ENCODE measurements at places on chromosomes 11 and 22.

DNA sequence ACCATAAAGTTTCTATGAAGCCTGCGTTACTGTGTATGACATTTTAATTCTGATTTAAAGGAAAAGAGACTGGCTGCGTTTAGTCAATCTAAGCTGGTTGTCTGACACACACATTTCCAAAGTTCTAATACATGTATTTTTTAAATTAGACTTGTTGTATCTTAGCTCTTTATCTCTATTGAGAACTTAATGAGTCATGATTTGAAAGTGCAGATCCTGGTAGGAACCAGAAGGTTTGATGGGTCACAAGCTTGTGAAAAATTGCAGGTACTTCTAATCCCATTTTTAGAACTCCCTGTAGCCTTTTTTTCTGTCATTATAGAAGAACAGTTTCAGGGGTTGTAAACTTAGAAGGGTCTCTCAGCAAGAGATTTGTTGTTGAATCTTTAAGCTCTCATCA is 210.3 kb downstream of the DDX10 start:
- DNase-seq = no peak

DNA sequence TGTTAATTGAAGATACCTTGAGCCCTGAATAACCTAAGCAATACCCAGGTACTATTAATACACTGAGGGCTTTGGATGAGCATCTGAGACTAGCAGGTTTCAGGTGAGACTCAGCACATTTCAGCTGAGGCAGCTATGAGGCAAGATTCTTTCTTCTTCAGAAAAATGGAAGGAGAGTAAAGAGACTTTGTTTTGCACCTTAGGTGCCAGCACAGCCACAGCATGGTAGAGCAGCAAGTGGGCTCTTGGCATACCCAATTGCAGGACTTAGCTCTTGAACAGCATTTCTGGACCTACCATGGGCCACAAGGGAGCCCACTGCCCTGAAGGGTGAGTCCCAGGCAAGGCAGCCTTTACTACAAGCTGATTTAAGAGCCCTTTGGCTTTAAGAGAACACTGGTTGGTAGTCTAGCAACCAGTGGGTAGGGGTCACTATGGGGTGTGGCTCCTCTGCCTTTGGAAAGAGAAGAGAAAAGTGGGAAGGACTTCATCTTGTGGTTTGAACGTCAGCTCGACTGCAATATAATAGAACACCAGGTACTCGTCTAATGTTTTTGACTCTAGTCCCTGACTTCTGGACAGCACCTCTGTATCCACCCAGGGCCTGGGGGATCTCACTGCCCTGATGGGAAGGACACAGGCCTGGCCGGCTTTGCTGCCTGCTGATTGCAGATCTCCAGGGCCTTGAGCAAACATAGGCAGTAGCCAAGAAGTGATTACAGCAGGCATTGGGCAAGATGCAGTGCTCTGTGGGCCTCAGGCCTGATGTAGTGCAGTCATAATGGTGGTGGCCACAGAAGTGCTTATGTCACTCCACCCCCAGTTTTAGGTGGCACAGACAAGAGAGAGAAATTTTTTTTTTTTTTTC is 73.3 kb downstream of the GLYATL1 start:
- peak; percentile 73 for DNase-seq

- DNase-seq = peak; percentile 77
Observed at GRCh38 chr22:23790819-23791737, 4.3 kb downstream of the SMARCB1 start.

DNA sequence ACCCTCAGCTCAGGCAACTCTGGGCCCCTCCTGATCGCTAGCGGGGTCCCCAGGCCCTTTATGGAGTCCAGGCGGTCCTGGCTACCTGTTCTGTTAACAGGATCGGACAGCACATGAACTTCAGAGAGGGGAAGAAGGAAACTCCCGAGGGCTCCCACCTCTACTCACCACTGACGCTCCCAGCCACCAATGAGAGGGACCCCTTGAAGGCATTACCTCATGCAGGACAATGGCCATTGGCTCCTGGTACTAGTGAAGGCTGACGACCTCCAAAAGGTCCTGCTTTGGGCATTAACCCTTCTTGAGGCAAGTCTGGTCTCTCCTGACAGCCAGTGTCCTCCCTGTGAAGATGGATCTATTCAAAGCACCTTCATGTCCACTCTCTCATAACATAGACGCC is 71.5 kb upstream of the LMO1 start:
- no peak for DNase-seq

GRCh38 chr11:114258696-114259095 is 37.5 kb upstream of the NNMT start:
- DNase-seq = no peak

- peak; percentile 69 for DNase-seq
Observed at GRCh38 chr11:56509439-56509838, 18.3 kb upstream of the OR5M8 start.

DNA sequence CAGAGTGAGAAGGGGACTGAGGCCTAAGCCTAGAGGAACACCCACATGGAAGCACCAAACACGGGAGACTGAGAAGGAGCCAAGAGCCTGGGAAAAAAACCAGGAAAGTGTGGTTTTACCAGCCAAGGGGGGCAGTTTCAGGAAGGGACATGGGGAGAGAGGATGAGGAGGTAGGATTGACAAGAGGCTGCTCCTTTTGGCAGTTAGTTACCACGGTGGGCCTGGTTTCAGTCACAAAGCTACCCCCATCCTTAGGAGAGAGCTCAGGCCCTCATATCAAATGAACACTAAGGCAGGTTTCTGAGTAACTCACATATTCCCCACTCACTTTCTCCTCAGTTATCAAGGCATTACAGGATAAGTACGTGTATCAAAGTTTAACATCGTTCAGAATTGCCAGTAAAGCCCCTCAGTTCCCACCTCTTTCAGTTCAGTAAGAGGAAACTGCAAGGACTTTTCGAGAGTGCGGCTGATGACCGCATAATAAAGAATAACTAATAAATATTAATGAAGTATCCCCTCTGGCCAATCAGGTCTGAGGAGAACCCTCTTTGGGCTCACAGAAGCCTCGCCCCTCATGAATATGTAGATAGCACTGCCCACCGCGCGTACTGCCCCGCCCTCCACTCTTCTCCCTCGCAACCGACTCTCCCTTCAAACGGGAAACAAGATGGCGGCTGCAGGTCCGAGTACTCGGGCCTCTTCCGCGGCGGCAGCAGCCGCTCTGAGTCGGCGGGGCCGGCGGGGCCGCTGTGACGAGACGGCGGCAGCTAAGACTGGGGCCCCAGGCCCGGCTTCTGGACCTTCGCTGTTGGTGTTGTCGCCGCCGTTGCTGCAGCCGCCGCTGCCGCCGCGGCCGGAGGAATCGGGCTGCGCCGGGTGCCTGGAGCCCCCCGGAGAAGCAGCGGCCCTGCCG is at the start of gene RNF169:
RNF169 (plus strand) TSS at position 639 of the 916 bp plus-strand sequence; CDS start at position 671, 32 bp downstream.
- DNase-seq = peak; percentile 94

GRCh38 chr22:45529971-45530575 is 27.4 kb downstream of the FBLN1 start:
- DNase-seq = no peak

DNA sequence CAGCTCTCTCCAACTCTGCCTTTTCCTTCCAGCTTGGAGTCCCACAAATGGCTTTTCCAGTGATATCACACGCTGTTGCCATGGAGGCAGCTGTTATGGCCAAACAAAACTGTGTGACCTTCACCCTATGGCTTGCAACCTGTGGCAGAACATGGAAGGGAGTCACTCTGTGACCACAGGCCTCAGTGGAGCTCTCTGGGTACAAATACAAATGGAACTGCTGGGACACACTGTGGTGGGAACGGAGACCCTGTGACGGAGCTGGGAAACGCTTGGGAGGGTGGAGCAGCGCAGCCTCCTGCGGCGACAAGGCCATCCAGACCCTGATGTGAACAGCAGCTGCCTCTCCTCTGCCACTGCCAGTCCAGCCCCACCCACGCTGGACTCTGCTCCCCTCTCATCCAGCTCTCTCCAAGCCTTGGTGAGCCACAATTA is 162.5 kb downstream of the ETS1 start:
- peak; percentile 92 for DNase-seq

GRCh38 chr11:108895579-108896480 is 231.0 kb downstream of the DDX10 start:
- peak; percentile 9 for DNase-seq

GRCh38 chr22:49999063-49999945 is 13.3 kb downstream of the IL17REL start:
- no peak for DNase-seq

GRCh38 chr11:64384981-64385944 is 26.3 kb downstream of the RPS6KA4 start:
- DNase-seq = no peak

DNA sequence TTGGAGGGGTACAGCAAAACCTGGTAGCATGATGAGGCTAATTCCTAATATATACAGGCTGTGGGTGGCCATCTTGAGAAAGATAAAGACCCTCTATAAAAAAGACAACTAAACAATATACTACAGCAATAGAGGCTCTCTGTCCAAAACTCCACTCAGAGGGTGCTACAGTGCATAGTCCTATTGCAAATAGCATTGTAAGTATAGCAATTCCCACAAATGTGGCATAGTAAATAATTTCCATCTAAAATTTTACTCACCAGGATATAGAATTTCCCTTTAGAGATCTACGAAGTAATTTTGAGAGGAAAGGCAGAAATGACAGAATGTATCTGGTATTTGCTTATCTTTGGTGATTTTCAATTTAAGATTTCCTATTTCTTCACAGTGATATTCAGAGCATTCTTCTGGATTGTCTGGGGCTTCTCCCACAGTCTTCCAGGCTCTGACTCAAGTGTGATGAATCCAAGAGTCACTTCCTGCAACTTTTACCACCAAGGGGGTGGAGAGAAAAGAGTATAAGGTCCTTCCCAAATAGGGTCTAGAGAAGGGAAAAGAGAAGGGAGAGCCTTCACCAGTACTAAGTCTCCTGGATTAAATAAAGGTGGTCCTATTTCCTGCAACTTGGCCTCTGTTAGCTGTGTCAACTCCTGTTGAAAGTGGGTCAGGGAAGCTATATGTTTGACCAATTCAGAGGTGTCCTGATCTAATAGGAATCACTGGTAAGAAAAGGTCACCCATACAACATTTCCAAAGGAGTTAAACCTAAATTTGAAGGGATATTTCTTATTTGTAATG is 1054.7 kb upstream of the CNTN5 start:
- no peak for DNase-seq

GRCh38 chr11:128886406-128887124 is 4.6 kb upstream of the KCNJ5 start:
- peak; percentile 71 for DNase-seq

- no peak for DNase-seq
Observed at GRCh38 chr11:104873252-104873651, 25.0 kb downstream of the CASP12 start.

DNA sequence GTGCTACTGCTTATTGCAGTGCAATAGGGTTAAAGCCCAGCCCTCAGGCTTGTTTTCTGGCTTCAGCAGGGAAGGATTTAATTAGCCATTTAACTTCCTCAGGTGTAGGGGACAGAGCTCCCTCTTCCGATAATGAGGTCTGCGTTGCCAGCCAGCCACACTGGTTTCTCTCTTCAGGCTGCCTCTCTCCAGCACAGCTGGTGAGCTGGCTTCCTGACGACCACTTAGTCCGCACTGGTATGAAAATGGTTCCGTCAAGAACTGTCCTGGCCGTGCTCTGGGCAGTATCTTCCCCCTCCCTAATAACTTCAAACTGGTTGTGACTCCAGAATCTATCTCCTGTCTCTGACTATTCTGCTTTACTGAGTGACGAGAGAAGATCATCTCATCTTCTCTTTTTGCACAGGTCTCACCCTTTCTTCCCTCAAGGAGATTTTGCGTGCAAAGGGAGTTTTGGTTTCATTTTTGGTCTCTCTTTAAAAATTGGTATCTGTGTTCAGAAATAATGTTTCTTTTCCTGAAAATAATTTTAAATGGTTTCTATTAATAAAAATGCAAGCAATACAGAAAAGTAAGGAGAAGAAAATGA is 49.2 kb downstream of the CNTN5 start:
- DNase-seq = peak; percentile 64

DNA sequence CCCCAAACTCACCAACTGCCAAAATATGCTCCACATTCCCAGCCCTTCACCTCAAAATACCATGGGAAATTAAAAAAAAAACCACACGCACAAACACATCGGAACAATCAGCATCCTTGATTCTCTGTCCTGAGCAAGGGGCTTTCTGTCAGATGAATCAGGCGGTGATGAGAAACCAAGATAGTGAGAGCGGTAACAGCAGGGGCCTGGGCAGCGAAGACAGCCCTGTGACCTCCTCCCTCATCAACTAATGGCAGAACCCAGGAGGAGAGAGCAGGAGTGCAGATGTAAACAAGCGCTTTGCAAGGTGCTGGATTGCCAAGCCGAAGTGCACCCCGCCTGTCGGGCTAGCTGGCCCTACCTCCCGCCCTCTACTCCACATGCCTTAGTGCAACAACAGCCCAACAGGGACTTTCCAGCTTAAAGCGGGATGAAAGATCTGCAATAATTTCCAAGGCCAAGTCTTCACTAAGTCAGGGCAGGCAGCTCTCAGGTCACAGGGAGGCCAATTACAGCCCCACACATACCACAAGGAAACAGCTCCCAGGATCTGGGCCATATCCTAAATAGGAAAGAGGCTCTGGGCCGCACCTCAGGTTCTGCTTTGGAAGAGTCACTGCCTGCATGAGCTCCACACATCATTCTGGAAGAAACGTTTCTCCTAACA is 72.2 kb upstream of the BID start:
- no peak for DNase-seq

DNA sequence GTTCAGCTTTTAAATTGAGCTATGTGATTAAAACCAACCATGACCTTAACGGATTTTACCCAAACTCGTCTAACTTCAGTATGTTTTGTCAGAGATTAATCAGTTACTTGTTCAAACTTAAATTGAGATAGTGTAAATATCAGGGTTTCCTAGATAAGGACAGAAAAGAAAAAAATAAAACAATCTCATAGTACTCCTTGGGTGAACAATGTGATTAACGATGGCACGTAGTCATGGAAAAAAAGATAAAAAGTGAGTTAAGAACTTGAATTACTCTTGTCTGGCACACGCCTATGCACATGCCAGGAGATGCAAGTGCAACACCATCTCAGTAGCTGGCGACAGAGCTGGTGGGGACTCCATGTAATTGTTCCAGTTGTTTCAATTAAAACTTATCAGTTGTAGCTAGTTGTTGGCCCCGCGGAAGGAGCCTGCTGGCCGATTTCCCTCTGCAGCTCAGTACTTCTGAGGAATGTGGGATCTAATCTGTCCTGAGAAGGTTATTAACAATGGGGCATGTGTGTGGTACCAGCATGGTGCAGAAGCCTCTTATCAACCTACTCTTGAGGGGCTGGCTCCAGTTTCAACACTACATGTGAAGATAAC is 3.0 kb downstream of the RASSF10 start:
- peak; percentile 75 for DNase-seq

DNA sequence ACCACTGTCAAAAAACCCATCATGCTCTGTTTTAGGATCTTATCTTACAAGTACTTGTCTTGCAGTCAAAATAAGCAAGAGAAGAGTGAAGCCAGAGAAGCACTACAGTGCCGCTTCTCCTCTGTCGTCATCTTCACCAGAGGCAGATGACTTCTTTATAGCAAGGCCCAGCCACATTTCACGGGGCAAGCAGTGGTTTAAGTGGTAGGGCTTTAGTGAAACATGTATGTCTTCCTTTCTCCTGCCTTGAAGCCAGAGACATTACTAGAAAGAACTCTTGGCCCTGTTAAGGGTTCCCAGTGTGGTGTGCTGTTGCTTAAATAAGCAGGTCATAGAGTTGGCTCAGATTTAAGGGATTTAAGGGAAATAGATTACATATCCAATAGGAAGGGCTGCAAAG is 42.9 kb upstream of the DEPDC7 start:
- DNase-seq = no peak

GRCh38 chr22:37188901-37189466 is 937 bp upstream of the C1QTNF6 start:
- DNase-seq = no peak
